Aorta (tissue), 5 donors: ENCODE measurements at places on chromosomes 11 and 22. TPM values are rescaled to one million over a fixed set of nuclear protein-coding genes. Genes with fewer than 3 reads are reported as not detected.

Gene TSKU
- polyA plus RNA-seq, result 5.2 TPM

Gene KIRREL3
- not detected for polyA plus RNA-seq

Gene APOL2
- polyA plus RNA-seq, result 30.6 TPM

Gene FAM89B
- polyA plus RNA-seq, result 83.4 TPM

Gene CYB5R2
- polyA plus RNA-seq, result 20.0 TPM

Gene RHOD
- 33.6 TPM for polyA plus RNA-seq

Gene RFPL2
- not detected for polyA plus RNA-seq

Gene SAA2
- not detected for polyA plus RNA-seq

Gene SULT4A1
- 2.6 TPM for polyA plus RNA-seq

Gene TRIM51
- polyA plus RNA-seq, result not detected

Gene GLB1L2
- polyA plus RNA-seq, result 2.2 TPM

Gene MYBPC3
- 1.9 TPM for polyA plus RNA-seq

Gene ROBO4
- polyA plus RNA-seq, result 2.4 TPM

Gene BTBD18
- polyA plus RNA-seq, result 0.05 TPM

Gene C11orf86
- polyA plus RNA-seq, result 0.10 TPM

Gene ENTHD1
- not detected for polyA plus RNA-seq

Gene OR10D3
- not detected for polyA plus RNA-seq

Gene HEPN1
- polyA plus RNA-seq, result not detected

Gene PHOX2A
- polyA plus RNA-seq, result not detected

Gene BCR
- 30.1 TPM for polyA plus RNA-seq
